Fibroblast of skin of abdomen (primary cell): ENCODE measurements at places on chromosomes 16 and 17.

DNA sequence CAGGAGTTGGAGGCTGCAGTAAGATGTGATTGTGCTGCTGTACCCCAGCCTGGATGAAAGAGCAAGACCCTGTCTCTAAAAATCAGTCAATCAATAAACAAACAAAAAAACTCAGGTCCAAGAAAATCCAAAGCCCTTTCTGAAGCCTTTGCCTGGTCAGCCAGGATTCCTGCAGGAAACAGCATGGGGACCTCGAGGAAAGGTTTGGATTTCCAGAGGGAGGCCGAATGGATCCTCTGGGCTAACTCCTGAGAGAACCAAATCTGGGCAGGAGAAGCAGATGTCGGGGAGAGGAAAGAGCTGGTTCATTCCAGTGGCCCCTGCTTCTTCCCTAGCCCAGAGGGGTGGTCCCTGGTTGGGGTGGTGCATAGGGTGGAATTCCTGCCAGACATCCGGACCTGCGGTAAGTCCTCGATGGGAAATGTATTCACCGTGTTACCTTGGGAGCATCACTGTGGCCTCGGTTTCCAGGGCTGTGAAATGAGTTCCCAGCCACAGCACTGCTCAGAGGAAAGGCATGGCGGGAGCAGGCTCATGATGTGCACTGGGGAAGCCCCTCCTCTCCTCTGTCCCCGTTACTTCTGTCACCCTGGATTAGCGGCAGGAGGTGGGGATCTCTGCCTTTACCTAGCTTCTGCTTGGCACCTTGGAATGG, 75.1 kb downstream of the CYLD start:
- DNase-seq: no peak

DNA sequence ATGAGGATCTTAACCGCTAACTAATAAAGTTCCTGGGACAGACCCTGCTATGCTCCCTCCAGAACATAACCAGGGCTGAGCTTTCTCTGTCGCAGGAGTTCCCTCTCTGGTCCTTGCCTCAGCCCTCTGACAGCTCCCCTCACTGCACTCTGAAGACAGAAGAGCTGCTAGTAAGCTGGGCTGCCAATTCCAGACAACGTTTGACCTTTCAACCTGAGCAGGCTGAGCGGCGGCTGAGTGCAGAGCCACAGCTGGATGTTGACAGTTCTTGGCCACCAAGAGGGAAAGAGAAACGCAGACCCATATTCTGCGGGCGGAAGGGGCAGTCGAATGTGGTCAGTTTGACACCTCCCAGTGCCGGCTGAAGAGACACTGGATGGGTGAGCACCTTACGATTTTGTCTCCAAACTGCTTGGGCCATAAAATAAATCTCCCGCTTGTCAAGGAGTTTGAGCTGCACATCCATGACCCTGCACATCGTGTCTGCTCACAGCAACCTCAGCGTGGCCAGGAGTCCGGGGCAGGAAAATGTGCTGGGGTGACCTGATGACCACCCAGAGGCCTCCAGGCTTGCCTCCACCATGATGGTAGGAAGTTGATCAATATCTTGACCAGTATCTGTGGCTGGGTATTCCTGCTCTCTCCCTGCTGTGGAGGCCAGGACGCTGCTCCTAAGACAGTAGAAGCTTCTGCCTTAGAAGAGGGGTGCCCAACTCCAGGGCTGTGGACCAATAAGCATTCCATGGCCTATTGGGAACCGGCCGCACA, 209.2 kb downstream of the PARN start:
- no peak for DNase-seq

DNA sequence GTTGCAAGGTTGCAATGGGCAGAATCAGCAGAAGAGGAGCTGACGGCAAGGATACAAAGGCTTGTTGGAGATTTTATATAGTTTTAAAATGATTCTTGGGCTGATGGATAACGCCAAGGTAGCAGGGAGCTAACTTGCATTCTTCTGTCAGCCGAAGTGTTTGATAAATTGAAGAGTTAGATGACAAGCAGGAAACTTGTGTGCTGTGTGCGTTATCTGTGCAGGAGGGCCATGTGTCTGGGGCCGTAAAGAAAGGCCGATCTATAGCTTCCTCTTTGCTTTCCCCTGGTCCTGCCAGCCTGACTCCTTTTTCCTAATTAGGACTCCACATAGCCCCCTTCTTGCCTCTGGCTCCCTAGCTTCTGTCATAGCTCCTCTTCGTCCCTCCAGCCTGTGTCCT, 6.7 kb upstream of the WWOX start:
- no peak for DNase-seq

GRCh38 chr17:58409432-58409831, 7.9 kb downstream of the RNF43 start:
- DNase-seq: no peak

DNA sequence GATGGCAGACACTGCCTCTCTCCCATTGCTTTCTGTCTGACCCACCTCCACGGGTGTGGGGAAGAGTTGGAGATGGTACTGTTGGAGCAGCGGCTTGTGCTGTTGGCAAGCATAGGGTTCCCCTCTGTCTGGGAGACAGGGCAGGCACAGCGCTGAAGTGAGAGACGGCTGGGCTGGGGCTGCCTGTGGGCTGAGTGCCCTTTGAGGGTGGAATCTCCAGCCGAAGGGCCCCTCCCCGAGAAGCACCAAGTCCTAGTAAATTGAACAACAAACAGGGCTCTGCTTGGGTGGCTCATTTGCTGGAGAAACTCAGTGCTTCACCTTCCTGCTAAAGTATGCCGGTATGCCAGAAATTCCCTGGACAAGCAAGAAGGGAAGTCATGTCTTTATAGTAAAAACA, 79.7 kb downstream of the KSR1 start:
- DNase-seq: no peak

DNA sequence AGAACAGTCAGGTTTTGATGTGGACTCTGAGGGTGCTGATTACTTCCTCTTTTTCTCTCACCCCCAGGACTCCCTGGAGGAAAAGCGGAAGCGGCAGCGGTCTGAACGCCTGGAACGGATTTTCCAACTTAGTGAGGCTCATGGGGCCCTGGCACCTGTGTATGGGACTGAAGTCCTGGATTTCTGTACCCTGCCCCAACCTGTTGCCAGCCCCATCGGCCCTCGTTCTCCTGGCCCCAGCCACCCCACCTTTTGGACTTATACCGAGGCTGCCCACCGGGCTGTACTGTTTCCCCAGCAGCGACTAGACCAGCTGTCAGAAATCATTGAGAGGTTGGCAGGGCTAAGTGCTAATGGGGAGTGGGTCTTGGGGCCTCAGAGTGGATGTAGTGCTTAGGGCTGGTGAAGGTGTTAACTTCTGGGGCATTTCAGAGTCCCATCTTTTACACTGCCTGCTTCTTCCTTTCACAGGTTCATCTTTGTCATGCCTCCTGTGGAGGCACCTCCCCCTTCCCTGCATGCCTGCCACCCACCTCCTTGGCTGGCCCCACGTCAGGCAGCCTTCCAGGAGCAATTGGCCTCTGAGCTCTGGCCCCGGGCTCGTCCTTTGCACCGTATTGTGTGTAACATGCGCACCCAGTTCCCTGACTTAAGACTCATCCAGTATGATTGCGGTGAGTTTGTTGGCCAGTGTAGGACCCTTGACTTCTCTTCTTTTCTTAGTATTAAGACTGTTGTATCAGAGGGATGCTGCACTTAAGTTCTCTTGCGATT, 19.1 kb upstream of the PHKG2 start:
- DNase-seq: no peak
